ENCODE measurements at places on chromosomes 13 and 19.

GRCh38 chr13:108005231-108005630 is 210.1 kb downstream of the LIG4 start:
- DNase-seq, result no peak

- no peak for DNase-seq
Measured at GRCh38 chr13:69579351-69579750, 528.3 kb upstream of the ATXN8OS start.

GRCh38 chr19:6491802-6492592 is 10.1 kb downstream of the TUBB4A start:
- DNase-seq, result no peak

- DNase-seq, result no peak
Measured at GRCh38 chr13:103431856-103432255, 365.6 kb upstream of the SLC10A2 start.

DNA sequence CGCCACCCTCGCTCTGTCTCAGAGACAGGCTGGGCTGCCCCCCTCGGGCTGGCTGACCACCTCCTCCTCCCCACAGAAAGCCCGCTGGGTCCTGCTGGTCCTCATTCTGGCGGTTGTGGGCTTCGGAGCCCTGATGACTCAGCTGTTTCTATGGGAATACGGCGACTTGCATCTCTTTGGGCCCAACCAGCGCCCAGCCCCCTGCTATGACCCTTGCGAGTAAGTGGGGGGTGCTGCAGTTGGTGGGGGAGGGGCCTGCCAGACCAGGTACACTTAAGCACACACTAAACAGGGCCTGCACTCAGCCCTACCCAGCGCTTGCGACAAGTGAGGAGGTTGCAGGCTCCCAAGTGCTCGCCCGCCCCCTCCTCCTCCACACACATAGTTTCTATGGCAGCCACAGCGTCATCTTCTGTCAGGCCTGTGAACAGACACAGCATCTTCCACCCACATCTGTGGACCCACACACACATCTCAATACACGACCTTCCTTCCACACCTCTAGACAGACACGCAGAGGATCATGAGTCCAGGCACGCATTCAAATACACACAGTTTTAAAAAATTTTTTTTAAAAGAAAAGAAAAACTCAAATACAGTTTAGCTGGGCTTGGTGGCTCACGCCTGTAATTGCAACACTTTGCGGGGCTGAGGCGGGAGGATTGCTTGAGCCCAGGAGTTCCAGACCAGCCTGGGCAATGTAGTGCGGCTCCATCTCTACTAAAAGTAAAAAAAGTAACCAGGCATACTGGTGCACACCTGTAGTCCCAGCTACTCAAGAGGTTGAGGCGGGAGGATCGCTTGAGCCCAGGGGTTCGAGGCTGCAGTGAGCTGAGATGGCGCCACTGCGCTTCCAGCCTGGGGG is 18.4 kb downstream of the PLD3 start:
- DNase-seq, result no peak

GRCh38 chr13:37681281-37682032 is 82.9 kb upstream of the POSTN start:
- no peak for DNase-seq

DNA sequence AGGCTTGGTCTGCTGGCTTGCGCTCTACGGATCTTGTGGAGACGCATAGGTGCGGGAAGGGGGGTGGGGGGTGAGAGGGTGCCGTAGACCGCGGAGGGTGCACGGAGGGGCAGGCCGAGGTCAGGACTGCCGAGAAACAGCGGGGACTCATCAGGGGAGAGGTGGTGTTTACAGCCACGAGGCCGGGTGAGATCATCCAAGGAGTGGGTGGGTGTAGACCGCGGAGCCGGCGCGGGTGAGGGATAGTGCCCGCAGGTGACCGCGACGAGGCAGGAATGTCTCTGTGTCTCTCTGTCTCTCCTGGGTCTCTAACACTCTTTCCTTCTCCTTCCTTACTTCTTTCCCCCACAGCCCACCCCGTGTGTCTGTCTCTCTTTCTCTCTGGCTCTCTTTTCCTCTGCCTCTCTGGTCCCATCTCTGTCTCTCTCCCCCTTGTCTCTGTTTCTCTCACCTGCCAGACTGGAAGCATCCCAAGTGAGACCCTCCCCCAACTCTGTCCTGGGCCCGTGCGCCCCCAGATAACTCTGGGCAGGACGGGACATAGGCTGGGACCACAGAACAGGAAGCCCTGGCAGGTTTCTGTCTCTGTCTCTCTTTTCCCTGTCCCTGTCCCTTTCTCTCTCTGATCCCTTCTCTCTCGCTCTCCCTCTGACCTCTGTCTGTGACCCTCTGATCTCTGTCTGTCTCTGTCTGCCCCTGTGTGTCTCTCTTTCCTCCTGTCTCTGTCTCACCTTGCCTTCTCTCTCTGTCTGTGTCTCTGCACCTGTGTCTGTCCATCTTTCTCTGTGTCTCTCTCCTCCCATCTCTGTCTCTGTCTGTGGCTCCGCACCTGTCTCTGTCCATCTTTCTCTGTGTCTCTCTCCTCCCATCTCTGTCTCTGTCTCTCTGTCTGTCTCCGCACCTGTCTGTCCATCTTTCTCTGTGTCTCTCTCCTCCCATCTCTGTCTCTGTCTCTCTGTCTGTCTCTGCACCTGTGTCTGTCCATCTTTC is 1.8 kb upstream of the KLK4 start:
- no peak for DNase-seq
